ENCODE measurements at places on chromosomes 3 and 15. TPM values are rescaled to one million over a fixed set of nuclear protein-coding genes. Genes with fewer than 3 reads are reported as not detected.

Gene FNDC3B
- total RNA-seq = 69.3 TPM

Gene DNASE1L3
- total RNA-seq = 11.5 TPM

- no peak for DNase-seq
Observed at GRCh38 chr15:90654233-90655136, 62.7 kb upstream of the BLM start.

DNA sequence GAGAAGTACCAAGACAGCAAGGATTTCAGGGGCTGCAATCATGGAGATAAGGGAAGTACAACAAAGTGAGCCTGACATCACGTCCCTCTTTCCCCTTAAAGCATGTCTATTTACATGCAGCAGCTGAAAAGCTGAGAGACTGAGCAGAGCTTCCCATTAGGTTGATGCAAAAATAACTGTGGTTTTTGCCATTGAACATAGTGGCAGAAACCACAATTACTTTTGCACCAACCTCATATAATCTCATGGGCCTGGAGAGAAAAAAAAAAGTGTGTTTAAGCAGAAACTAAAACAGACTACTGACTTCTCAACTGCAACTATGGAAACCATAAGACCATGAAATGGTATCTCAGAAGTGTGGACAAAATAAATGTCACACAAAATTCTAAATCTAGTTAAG is 48.3 kb downstream of the CCDC12 start:
- DNase-seq = no peak

- no peak for DNase-seq
Observed at GRCh38 chr3:172939651-172940293, 189.2 kb downstream of the ECT2 start.

All from right atrium auricular region (tissue), 2 donors.